Muscle of arm (tissue), 14 donors: ENCODE measurements at places on chromosomes 2 and 18. TPM values are rescaled to one million over a fixed set of nuclear protein-coding genes. Genes with fewer than 3 reads are reported as not detected.

DNA sequence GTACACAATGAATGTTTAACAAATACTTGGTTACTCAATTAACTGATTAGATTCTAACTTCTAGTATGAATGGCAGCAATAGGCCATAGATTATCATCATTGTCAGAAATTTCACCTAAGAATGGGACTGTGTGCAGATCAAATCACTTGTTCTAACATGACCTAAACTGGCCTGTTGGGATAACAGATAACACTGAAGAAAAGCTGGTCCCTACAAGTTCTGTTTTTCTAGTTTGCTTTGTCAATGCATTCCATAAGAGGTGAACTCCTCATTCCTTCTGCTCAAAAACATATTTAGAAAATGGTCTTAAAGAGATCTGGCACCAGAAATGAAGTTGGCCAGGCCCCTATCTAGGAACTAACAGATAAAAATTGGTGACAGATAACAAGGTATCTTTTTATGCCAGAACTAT, 175.4 kb downstream of the THADA start:
- no peak for DNase-seq

DNA sequence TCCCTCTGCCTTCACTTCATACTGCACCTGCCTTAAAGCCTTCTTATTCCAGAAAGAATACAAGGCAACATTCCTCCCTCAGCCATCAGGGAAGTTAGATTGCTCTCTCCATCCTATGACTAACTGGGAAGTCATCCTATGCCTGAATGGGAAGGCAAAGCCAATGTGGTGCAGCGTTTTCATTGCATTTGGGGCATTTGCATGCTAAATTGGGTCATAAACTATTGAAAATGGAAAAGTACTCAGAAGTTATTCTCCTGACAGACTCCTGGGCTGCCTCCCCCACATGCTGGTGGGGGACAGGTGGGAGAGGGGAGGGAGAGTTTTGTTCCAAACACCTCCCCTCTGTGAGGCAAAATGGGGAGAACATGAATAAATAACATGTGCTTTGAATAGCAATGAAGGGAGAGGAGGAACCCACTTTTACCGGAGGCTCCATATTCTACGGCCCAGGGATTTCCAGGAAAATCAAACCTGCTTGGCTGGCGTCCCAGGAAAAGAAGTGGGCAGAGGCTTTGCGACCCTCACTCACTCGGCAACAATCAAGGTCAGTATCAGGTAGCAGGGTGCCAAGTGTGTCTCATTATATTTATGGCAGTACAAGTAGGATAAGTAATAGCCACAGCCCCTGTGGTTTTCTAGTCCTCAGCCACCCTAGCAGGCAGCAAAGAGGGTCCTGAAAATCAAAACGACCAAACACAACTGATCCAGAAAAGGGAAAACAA, 84.1 kb downstream of the BOD1L2 start:
- DNase-seq: no peak

GRCh38 chr2:128803222-128803621, 484.6 kb upstream of the HS6ST1 start:
- DNase-seq: no peak

Gene SCN7A
- 58.0 TPM for polyA plus RNA-seq

- DNase-seq: no peak
Observed at GRCh38 chr2:70496819-70497218, 56.8 kb downstream of the TGFA start.

Gene SOCS6
- polyA plus RNA-seq: 18.9 TPM

DNA sequence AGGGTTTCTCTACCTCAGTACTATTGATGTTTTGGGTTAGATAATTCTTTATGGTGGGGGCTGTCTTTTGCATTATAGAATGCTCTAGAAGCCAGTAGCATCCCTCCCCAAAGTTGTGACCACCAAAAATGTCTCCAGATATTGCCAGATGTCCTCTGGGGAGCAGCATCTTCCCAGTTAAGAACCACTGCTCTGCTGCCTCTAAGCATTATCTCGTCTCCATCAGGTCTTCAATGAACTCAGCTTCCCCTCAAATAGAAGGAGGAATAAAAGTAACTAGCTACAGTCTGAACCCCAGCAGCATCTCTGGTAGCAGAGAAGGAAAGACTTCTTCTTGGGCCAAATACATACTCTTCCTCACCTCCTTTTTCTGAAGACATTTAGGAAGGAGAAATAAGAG, 244.1 kb downstream of the AGPS start:
- no peak for DNase-seq

GRCh38 chr2:191927319-191927867, 80.5 kb upstream of the CAVIN2 start:
- peak; percentile 16 for DNase-seq

Gene RAPGEF4
- 4.6 TPM for polyA plus RNA-seq

- DNase-seq: no peak
Observed at GRCh38 chr18:60965856-60966255, 367.4 kb upstream of the CDH20 start.

- DNase-seq: no peak
Observed at GRCh38 chr2:175188761-175189160, 7.3 kb upstream of the ATP5MC3 start.

Gene DSG1
- not detected for polyA plus RNA-seq

Gene ZNF892
- polyA plus RNA-seq: not detected

DNA sequence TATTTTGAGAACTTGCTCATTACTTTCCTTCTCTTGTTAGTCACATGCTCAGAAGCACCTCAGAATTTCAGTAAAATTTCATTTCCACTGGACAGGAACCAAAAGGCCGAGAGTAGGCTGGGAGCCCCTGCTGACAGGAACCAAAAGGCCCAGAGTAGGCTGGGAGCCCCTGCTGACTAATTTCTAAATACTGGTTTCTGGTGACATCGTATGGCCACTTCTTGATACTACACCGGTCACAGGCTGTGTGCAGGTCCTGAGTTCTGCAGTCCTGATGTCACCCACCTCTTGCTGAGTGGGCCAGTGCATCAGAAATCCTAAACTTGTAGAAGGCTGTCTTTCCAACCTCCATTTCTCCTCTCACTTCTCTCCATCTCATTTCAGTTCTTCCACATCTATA, 17.7 kb upstream of the EN1 start:
- DNase-seq: no peak

Gene NT5DC4
- polyA plus RNA-seq: not detected

- peak; percentile 3 for DNase-seq
Observed at GRCh38 chr2:156077041-156077742, 255.3 kb downstream of the NR4A2 start.

Gene LBX2
- polyA plus RNA-seq: not detected

- DNase-seq: no peak
Observed at GRCh38 chr2:144849612-144850011, 329.7 kb upstream of the ZEB2 start.

Gene GPR17
- polyA plus RNA-seq: 2.5 TPM

Gene STRN
- polyA plus RNA-seq: 27.7 TPM

GRCh38 chr2:128370468-128371247, 52.0 kb upstream of the HS6ST1 start:
- no peak for DNase-seq

Gene FSHR
- 1.0 TPM for polyA plus RNA-seq

DNA sequence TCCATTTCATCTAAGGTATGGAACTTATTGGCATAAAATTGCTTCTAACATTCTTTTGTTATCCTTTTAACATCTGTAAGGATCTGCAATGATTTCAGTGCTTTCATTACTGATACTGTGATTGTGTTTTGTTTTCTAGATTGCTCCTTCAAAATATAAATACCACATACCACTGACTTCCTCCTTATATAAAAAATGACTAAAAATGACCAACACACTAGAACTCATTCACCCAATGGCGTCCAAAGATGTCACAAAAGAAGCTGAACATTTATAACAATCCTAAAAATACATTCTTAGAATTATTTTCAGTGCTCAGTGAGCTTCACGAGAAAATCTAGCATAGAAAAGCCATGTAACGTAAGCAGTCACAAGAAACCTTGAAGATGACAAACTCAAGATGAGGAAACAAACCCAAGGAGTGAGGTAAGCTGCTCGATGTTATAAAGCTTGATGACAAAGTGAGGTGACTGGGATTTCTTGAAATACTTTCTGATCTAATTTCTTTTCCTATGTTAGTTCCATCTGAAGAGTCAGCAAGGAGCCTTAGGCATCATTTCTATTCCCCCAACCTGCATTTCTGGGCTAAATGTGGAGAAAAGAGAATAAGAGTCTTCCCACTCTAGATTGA, 42.6 kb downstream of the PNO1 start:
- no peak for DNase-seq

GRCh38 chr2:187943772-187944369, 347.8 kb upstream of the GULP1 start:
- no peak for DNase-seq

DNA sequence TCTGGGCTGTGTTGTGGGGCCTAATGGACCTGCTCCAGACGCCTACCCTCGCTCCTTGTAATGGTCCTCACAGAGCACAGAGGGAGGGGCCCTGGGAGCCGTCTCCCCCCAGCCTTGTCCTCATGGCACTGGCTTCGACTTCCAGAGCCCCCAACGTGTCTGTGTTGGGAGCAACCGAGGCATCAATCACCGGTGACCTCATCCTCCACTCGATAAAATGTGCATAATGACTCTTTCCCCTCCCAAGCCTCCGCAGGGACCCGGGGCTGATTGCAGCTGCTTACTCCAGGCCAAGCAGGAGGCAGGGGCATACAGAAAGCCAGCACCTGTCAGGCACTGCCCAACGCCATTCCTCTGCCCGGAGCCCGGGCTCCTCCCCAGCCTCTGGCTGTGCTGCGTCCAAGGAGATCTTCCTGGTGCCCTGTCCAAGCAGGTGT, 271.7 kb downstream of the NDUFA10 start:
- DNase-seq: no peak

Gene TRAPPC12
- 94.5 TPM for polyA plus RNA-seq

GRCh38 chr2:69685321-69686048, 41.9 kb upstream of the AAK1 start:
- DNase-seq: no peak

DNA sequence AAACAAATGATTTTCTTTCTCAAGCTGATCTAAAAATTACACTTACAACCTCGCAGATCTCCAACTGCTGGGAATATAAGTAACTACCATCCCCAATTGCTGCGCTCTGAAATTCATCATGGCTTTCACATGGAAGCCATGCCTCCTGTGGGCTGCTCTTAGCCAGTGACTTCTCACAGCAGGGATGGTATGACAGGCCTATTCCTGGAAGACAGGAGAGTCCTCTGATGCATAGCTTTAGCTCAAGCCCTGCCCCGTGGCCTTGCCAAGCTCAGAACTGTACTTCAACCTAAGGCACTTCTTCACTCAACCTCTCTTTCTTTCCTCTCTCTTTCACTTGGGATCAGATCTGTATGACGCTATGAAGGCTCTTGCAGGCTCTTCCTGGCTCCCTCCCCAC, 12.6 kb upstream of the ELAC1 start:
- DNase-seq: no peak

Gene TLX2
- 0.08 TPM for polyA plus RNA-seq

DNA sequence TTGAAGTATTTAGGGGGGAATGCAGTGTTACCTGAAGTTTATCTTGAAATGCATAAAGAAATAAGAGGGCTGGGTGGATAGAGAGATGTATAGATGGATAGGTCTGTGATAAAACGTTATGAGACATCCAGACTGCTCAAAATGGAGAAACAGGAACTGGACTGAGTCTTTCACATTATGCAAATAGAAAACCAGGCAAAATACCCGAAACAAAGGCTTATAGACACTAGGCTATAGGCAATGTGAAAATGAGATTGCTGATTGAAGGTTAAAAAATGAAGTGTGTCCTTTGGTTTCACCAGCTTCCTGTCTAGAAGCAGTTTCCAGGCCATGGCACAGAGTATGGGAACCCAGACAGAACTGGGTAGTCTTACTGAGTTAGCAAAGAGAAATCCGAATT, 24.9 kb upstream of the SLC3A1 start:
- no peak for DNase-seq

GRCh38 chr2:134232868-134233727, 20.8 kb upstream of the MGAT5 start:
- no peak for DNase-seq

DNA sequence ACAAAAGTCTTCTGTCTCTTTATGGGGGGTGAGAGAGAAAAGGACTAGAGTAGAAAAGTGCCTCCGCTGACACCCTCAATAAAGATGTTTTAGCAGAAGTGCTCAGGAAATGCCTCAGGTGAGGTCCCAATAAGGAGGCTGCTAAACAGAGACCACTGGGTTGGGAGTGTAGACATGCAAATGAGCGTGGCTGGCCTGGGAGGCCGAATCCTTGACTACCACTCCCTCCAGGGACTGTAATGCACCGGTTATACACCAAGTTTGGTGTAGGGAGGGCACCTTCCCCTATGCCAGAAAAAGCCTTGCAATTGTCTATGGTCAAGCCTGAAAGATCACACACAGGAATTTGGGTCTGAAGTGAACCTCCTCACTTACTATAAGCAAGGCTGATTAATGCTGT, 1.8 kb downstream of the TMX3 start:
- no peak for DNase-seq

Gene NMUR1
- polyA plus RNA-seq: 0.28 TPM

Gene NHEJ1
- polyA plus RNA-seq: 15.6 TPM

DNA sequence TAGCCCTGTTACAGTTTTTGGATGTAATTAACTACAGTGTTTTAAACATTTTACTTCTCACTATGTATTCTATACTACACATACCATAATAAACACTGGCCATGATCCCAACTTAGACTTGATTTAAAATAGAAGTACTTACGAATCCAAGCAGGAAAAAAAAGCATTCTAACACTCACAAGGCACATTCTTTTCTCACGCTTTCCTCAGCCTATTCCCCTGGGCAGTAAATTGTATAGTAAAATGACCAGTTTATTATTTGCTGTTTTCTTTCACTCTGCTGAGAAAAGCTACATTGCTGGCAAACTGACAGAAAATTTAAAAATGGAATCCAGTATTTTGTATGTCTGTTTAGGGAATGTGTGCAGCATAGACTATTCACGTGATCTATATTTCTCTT, 2.8 kb upstream of the TANC1 start:
- DNase-seq: no peak
